Mucosa of gallbladder (tissue), 1 donor: ENCODE measurements at places on chromosomes 11 and 22.

DNA sequence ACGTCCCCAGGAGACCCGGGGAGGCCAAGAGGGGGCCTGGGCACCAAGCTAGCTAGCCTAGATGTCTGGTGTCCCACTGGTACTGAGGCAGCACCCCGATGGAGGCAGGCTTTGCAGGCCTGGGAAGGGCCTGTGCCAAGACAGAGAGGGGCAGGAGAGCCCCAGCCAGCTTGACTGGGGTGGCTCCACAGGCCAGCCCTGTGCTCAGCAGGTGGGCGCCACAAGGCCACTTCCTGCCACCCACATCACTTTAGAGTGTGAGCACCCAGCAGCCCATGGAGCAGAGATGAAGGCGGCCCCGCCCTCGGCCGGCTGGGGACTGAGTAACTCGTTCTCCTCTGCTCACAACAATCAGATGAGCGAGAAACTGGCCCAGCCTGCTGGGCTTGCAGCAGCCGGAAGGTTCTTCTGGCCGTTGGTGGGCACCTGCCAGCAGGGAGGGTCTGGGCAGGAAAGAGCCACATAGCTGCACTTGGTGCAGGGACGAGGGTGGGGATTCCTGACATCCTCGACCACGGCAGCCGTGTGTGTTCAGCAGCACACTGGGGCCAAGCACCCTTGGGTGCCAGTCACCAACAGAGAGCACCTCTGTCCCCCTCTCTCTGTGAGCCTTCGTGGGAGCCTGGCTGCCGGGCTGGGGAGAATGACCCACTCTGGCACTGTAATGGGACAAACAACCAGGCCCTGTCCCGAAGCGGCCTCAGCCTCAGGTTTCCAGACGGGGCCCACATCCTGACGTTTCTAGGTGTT is 7.6 kb downstream of the OSBPL5 start:
- DNase-seq: no peak

GRCh38 chr11:116864531-116864930 is 27.1 kb upstream of the APOA1 start:
- no peak for DNase-seq

- DNase-seq: no peak
Measured at GRCh38 chr11:102669664-102670063, 35.9 kb downstream of the MMP27 start.

DNA sequence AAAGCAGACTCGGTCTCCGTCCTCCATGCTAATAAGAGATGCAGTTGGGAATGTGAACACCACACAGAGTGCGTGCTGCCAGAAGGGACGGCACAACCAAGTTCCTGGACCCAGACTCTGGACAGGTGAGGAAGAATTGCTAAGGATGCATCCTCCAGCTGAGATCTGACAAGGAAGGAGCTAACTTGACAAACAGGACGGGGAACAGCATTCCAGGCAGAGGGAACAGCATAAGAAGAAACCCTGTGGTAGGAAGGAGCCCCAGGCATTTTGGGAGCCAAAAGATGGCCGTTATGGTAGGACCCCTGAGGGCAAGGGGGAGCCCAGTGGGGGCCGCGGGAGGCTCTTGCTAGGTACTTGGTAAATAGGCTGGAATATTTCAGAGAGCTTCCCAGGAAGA is 6.0 kb downstream of the OSM start:
- DNase-seq: no peak

- no peak for DNase-seq
Measured at GRCh38 chr11:78244546-78245255, 56.0 kb downstream of the USP35 start.

GRCh38 chr11:6334806-6335205 is 14.5 kb upstream of the CAVIN3 start:
- no peak for DNase-seq

- no peak for DNase-seq
Measured at GRCh38 chr22:17096071-17096470, 11.3 kb downstream of the IL17RA start.

DNA sequence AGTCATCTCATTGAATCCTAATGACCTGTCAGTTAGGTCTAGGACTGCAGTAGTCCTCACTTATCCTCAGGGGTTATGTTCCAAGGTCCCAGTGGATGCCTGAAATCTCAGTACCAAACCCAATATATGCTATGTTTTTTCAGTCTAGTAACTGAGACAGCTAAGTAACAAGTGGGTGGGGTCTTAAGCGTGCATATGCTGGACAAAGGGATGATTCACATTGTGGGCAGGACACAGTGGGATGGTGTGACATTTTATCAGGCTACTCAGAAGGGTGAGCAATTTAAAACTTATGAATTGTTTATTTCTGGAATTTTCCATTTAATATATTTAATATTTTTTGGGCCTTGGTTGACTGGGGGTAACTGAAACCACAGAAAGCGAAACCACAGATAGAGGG is 29.0 kb downstream of the DDX10 start:
- no peak for DNase-seq

DNA sequence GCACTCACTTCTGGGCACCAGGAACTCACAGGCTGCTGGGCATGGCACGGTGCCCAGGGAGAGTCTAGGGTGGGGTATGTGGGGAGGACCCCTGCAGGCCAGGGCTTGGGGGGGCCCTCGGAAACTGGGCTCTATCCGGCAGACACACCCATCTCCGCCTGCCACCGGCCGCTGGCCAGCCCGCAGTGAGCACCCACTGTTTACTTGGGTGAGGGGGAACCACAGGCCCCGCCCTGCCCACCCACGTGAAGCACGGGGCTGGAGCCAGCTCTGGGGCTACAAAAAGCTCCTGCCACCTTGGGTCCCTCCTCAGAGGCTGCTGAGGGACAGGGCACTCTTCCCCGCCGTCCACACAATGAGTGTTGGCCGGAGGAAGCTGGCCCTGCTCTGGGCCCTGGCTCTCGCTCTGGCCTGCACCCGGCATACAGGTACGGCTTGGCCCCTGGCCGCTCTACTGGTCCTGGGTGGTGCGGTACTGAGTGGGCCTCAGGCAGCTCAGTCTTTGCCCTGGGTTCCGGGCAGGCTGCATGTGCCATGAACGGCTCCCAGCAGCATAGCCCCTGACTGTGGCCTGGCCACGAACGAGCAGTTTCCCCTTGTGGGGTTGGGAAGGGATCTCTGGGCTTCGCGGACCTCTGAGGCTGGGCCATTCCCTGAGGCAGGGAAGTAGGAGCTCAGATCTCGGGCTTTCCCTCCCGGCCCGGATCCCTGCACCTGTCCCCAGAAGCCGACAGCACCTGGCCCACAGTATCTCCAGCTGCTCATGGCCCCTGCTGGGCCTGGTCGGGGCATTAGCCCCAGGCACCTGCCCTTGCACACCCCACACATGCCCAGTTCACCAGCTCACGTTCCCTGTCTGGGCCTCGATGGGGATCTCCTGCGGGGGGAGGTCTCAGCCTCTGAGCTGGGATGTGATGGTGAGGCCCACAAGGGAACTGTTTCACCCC is at the start of gene MUC5AC:
Gene MUC5AC, plus strand, starts transcription at position 309 of the 947 bp plus-strand sequence. Its CDS starts 47 bp downstream, at position 356.
- no peak for DNase-seq

DNA sequence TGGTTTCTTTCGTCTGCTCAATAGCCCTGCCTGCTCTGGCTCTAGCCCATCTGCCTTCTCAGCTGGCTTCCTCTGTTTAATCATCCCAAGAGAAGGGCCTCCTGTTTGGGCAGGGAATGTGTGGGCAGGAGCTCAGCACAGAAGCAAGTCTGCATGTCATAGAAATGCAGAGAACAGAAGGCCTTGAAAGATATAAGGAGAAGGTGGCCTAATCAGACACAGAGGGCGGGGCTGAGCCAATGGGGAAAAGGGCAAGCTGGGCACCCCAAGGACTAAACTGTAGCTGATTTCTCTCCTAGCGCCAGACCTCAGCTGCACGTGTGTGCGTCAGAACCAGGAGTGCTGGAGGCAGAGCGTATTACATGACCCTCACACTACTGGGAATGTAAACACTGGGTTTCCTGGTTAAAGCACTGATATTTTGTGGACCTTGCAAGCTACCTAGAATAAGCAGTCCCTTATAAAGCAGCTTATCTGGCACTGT is 7.6 kb upstream of the CCKBR start:
- peak; percentile 27 for DNase-seq

GRCh38 chr22:30198152-30198825 is 48.3 kb downstream of the LIF start:
- DNase-seq: no peak

- DNase-seq: no peak
Measured at GRCh38 chr22:23035557-23036277, 34.6 kb upstream of the GNAZ start.

- DNase-seq: no peak
Measured at GRCh38 chr22:48632646-48633246, 1194.9 kb downstream of the BRD1 start.

- no peak for DNase-seq
Measured at GRCh38 chr11:5300251-5300650, 1.5 kb downstream of the OR51B4 start.

DNA sequence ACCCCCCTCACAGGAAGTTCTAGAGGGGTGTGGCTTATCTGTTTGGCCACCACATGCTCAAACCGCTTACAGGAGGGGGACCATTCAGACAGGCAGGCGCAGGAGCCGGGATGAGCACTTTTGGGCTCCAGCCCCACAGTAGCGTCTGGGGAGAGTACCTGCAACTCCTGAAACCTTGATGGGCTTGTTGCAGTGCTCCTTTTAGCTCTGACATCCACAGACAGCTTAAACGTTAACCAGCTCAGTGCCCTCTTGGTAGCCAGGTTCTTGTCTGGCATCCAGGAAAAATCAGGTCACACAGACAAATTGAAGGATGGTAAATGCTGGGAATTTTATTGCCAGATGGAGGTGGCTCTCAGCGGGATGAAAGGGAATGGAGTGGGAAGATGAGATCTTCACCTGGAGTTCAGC is 326.3 kb downstream of the ETS1 start:
- DNase-seq: no peak

GRCh38 chr11:9616042-9616675 is 42.7 kb downstream of the WEE1 start:
- no peak for DNase-seq

DNA sequence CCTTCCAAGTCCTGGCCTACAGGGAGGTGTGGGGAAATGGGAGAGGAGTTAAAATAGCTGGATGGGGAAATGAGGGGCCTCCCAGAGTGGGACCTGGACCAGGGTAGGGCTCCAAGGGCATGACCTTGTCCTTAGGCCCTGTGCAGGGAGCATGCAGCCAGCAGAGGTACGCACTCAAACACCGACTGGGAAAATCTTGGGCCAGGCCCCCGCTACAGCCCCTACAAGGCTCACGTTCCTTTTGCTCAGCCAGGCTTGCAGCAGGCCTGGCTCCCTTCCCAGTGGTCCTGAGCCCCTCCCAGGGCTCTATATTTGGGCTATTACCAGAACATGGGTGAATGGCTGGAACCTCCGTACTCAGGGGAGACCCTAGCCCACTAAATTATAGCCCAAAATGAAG is 31.3 kb downstream of the LMO1 start:
- DNase-seq: no peak

- DNase-seq: peak; percentile 94
Measured at GRCh38 chr22:28882878-28883656, at the start of gene ZNRF3. TSS of gene ZNRF3 (plus strand) at chr22:28883572. CDS start at chr22:28883767, 195 bp downstream.

DNA sequence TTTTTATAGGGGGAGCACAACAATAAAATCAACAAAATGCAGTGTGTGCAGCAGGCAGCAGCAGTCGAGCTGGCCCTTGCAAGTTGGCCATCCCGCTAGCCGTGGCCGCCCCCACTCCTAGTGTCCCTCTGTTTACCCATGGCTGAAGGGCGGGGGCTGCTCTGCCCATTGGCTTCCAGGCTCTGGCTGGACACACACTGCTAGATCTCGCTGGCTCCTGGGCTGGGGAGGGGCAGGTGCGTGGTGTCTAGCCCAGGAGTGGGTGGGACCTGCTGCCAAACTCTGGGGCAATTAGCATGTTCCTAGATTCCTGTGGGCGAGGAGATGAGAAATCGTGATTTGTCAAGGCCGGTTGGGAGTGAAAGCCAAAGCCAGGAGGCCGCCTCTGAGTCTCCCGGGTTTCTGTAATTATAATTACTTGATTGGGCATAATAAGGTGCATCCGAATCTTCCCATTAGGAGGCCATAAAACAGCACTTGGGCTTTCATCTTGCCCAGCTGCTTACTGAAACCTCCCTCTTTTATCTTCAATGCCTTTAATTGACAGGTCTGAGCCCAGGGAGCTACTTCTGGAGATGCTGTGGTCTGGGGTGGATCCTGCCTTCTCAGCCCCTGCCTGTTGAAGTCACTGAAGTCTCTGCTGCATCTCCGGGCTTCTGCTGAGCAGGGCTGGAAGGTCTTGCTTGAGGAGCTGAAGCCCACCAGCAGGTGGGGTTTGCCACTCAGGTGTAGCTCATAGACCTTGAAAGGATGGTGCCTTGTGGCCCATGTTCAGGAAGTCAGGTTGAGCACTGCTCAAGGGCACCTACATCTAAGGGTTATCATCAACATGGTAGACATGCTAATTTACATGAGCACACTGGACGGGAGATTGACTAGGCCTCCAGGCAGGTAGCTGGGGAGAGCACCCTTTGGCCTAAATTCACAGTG is 44.5 kb upstream of the DKK3 start:
- no peak for DNase-seq

DNA sequence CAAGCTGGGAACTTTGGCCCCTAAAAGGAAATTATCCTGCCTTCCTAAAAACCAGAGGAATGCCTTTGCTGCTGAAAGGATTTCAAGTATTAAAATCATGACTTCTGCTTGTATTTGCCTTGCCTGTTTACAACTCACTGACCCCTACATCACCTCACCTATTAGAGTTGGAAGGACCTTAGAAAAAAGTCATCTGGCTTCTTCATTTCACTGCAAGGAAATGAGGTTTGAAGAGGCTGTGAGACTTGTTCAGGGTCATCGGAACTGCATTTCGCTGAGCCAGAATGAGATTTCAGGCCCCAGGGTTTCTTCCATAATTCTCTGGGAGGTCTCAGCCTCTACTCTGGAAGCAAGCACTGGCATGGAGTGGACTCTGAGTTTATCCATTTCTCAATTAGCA is 304.1 kb downstream of the BUD13 start:
- DNase-seq: no peak

- DNase-seq: no peak
Measured at GRCh38 chr11:96424693-96425092, 34.9 kb downstream of the JRKL start.

DNA sequence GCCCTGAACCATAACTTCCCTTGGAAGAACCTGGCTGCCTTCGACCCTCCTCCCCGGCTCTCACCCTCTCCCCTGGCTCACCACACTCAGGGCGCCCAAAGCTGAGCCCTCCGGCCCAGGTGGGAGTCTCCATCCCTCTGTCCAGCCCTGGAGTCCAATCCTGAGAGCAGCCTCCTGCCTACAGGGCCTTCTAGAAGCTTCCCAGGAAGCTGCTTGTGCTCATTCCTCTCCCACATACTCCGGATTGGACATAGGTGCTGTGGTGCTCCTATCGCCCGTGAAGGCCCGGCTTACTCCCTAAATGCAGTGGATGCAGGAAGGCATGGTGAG is 1332.0 kb downstream of the BRD1 start:
- no peak for DNase-seq

DNA sequence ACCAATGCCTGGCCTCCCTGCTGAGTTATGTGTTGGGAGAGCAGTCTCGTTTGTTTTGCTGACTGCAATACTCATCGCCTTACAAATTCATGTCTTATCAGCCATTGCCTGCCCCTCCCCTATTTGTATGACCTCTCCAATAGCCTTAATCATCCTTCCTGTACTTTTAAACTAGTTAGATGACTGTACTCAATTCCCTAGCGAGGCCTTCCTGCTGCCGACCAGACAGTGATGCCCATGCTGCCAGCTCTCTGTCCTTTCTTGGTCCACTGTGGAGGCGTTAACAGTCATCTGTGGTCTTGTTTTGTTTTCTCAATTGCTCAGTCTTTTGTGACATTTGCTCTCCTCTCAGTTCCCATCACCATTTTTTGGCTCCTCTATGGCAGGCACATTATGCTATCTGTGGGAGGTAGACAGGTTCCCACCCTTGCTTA is 20.3 kb upstream of the YPEL1 start:
- no peak for DNase-seq
